Common myeloid progenitor, CD34-positive (primary cell): ENCODE measurements at places on chromosomes 5 and 9.

- DNase-seq, result no peak
Measured at GRCh38 chr9:130198501-130199179, 26.4 kb downstream of the NCS1 start.

- DNase-seq, result peak; percentile 1
Measured at GRCh38 chr9:75505654-75506053, 384.8 kb upstream of the PCSK5 start.

DNA sequence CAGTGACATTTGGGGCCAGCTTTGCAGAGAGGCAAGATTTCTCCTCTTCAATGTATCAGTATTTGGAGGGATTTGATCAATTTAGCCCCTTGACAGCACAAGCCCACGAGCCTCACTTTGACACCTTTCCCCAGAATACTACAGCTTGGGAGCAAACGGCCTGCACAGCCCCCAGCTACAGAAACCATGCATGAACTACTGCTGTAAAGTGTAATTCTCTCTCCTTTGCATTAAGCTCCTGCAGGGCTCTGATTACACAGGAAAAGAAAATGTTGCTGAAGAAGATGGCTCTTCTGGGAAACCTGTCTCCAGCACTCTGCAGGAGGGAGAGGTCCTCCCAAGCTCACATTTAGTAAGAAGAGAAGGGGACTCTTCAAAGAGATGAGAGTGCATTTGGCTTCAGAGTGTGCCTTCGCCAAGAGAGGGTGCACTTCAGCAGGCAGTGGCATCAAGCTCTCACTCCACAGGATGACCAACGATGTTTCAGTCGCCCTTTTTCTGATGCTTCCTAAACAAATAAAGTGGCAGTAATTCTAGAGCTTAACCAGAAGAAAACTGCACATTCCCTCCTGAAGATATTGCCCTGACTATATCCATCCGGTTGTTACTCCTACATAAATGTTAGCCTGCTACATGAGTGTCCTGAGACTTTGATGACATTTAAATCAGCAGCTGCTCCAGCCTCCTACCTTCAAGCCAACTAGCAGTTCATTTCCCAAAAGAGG, 272.2 kb downstream of the AUH start:
- peak; percentile 59 for DNase-seq

DNA sequence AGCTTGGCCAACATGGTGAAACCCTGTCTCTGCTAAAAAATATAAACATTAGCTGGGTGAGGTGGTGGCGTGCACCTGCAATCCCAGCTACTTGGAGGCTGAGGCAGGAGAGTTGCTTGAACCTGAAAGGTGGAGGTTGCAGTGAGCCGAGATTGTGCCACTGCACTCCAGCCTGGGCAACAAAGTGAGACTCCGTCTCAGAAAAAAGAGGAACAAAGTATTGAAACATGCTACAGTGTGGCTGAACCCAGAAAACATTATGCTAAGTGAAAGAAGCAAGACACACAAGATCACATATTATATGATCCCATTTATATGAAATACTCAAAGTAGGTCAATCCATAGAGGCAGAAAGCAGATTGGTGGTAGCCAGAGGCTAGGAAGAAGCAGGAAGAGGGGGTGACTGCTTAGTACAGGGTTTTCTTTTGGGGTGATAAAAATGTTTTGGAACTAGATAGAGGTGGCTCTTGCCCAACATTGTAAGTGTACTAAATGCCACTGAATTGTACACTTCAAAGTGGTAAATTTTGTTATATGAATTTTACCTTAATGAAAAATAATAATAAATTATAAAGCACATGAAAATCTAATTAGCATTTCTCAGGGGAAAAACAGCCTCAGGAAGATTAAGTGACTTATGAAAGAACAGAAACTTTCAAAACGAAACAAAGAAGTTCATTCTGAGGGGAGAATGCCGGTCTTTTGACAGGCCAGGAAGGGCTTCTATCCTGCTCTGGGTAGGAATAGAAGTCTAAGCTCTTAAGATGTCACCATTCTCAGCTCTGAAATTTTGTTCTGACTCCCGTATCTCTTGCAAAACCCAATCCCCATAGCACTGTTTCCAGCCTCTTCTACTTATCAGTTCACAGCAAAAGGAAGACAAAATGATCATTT, 161.1 kb upstream of the TBCA start:
- DNase-seq, result peak; percentile 43

DNA sequence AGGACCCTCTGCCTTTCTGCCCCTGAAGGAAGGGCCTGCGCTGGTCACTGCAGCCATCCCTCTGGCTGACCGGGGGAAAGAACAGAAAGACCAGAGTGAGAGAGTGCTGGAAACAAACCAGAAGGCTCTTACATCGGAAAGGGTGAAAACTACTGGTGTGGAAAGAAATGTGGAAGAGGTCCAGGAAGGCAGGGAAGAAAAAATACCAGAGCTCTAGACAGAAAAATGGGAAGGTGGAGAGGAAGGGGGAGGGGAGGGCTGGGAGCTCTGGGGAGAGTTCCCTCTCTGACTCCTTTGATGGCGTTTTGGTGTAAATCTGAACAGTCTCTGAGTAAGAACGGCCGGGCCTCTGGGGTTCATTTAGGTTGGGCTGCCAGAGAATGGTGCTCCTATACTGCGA, 47.7 kb downstream of the COL23A1 start:
- DNase-seq, result no peak

DNA sequence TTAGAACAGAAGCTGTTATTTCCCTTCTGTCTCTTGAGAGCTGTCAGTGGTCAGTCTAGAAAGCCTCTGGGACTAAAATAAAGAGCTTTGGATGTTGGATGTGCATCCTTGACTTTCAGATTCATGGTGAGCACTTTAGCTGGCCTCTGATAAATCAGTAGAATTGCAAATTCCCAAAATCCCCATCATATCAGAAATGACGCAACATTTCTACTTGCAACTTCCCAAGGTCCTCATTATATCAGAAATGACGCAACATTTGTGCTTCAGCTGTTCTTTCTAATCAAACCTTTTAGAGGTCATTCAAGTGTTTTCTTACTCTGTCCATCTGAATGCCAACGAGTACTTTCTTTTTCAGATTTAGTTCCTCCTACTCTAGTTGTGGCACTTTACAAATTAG, 167.3 kb upstream of the MOCS2 start:
- DNase-seq, result no peak
